ENCODE measurements at places on chromosomes 3 and 15. TPM values are rescaled to one million over a fixed set of nuclear protein-coding genes. Genes with fewer than 3 reads are reported as not detected.

The WDR76 gene
- 14.2 TPM for total RNA-seq

The SPATA12 gene
- 0.76 TPM for total RNA-seq

The MNS1 gene
- total RNA-seq, result 22.4 TPM

The LRRC31 gene
- not detected for total RNA-seq

The MRPL47 gene
- total RNA-seq, result 48.3 TPM

The WDR5B gene
- total RNA-seq, result 8.3 TPM

The CASR gene
- total RNA-seq, result 0.21 TPM

The HYAL3 gene
- 4.1 TPM for total RNA-seq

The HDC gene
- 0.55 TPM for total RNA-seq

The TMEM108 gene
- total RNA-seq, result 35.5 TPM

The CILP gene
- total RNA-seq, result 1.1 TPM

The CATSPER2 gene
- 7.0 TPM for total RNA-seq

The GOLGA6L25 gene
- 1.7 TPM for total RNA-seq

The CCDC39 gene
- not detected for total RNA-seq

The C3orf85 gene
- 0.15 TPM for total RNA-seq

The ARL13B gene
- total RNA-seq, result 7.3 TPM

The UCN2 gene
- 0.66 TPM for total RNA-seq

The CFAP161 gene
- not detected for total RNA-seq

The GPR87 gene
- 1.6 TPM for total RNA-seq

The BBX gene
- total RNA-seq, result 42.6 TPM

The ARHGAP11A gene
- total RNA-seq, result 1.6 TPM

The SAMD7 gene
- not detected for total RNA-seq

The CACNA2D2 gene
- total RNA-seq, result 8.5 TPM

The MASP1 gene
- 0.45 TPM for total RNA-seq

The IL5RA gene
- total RNA-seq, result not detected

The NTRK3 gene
- total RNA-seq, result 9.9 TPM

The SNUPN gene
- total RNA-seq, result 15.0 TPM

The RARRES1 gene
- 0.47 TPM for total RNA-seq

The MYLK gene
- 18.7 TPM for total RNA-seq

The ITIH1 gene
- 0.50 TPM for total RNA-seq

The CPNE4 gene
- total RNA-seq, result 4.8 TPM

The LRRC2 gene
- total RNA-seq, result 0.05 TPM

The MYD88 gene
- total RNA-seq, result 21.9 TPM

The RLBP1 gene
- 0.27 TPM for total RNA-seq

The HCN4 gene
- total RNA-seq, result 4.4 TPM

The CD276 gene
- 28.0 TPM for total RNA-seq

The TEX55 gene
- total RNA-seq, result not detected

The AHSG gene
- 0.11 TPM for total RNA-seq

The SLC28A2 gene
- 0.30 TPM for total RNA-seq

The SSR3 gene
- 79.4 TPM for total RNA-seq

The CCR3 gene
- total RNA-seq, result 0.14 TPM

The ARMC8 gene
- total RNA-seq, result 48.5 TPM

Measured in motor neuron (in vitro differentiated cells).